H9 (cell line): ENCODE measurements at places on chromosomes 13 and 19. TPM values are rescaled to one million over a fixed set of nuclear protein-coding genes. Genes with fewer than 3 reads are reported as not detected.

- peak; percentile 46 for DNase-seq
Observed at GRCh38 chr13:33441015-33441414, 155.5 kb upstream of the STARD13 start.

GRCh38 chr19:49111218-49111998, 2.8 kb upstream of the LIN7B start:
- no peak for DNase-seq

Gene EPN1
- total RNA-seq = 158 and 159 TPM in 2 replicates

- no peak for DNase-seq
Observed at GRCh38 chr19:16077984-16078758, 1.9 kb downstream of the TPM4 start.

GRCh38 chr13:71474936-71475335, 392.1 kb downstream of the DACH1 start:
- no peak for DNase-seq

DNA sequence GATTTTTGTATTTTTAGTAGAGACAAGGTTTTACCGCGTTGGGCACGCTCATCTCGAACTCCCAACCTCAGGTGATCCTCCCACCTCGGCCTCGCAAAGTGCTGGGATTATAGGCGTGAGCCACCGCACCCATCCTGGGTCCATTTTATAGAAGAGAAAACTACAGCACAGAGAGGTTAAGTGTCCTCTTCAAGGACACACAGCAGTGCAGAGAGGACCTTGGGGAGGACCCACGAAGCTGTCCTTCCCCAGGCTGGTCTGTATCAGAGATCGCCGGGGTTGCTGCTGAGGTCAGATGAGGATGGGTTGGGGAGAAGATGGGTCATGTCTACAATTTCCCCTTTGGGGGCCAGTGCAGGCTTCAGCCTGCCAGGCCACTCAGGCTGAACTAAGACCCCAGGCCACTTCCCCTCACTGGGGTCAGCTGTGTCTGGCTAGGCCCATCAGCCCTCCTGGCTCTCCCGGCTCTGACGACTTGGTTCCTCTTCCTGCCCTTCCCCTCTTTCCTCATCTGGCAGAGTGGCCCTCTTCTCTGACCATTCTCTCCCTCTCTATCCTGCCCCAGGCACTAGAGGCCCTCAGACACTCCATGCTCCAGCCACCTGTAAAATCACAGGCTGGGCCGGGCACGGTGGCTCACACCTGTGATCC, 9.6 kb downstream of the MYO1F start:
- DNase-seq = no peak

DNA sequence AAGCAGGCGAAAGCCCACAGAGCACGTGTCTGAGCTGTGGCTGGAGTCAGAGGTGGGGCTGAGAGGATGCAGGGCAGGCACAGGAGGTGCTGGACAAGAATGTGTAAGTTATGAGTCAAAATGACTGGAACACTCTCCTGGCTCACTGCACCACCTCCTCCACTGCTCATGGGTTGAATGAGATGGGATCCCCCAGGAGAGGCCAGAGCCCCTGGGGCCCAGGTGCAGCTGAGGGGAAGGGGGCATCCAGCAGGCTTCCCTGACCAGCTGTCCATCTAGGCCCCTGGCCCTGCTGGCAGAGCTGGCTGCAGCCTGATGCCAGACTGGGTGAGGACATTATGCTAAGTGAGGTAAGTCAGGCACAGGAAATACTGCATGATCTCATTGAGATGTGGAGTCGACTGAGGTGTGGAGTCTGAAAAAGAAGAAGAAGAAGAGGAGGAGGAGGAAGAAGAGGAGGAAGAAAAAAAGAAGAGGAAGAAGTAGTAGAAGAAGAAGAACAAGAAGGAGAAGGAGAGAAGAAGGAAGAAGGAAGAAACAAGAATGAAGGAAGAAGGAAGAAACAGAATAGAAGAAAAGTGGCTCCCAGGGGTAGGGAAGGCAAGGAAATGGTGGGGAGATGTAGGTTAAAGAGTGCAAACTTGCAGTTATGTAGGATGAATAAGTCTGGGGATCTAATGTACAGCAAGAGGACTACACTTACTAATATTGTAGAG, 747.4 kb downstream of the UQCRFS1 start:
- no peak for DNase-seq

- no peak for DNase-seq
Observed at GRCh38 chr19:45701676-45702075, 9.2 kb downstream of the QPCTL start.

DNA sequence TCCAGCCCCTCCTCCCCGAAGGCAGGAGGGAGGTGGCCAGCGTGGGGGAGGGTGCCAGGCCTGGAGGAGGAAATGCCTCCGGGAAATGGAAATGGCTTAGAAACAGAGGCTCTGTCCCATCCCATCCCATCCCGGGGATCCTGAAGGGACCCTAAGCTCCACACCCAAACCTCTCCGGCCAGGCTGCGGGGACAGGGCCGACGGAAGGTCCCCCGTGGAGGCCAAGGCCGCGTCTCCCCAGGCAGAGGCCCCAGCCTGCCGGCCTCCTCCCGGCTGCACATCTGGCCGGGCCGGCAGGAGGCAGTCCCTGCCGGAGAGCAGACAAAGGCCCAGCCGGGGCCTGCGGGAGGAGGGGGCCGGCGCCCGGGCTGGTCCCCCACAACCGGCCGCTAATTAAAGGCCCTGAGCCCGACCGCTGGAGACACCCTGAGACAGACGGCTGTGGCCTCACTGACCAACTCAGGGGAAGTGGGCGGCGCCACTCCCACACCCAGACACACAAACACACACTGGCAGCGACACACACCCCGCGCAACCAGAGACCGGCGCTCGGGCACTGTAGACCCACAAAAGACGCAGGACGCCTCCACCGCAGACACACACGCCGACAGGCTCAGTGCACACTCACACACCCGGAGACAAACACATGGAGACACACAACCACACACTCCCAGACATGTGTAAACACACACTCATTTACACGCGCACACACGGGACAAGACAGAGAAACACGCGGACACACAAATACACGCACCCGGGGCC, 1.1 kb downstream of the ADAMTS10 start:
- peak; percentile 82 for DNase-seq

Gene SBK2
- total RNA-seq = 2.5 and 2.8 TPM in 2 replicates

Gene KIR2DL4
- total RNA-seq = not detected in 2 replicates

Gene FCGBP
- 0.13 and 0.15 TPM in 2 replicates for total RNA-seq

- DNase-seq = no peak
Observed at GRCh38 chr19:8696993-8697392, 1.6 kb downstream of the ACTL9 start.

Gene SIGLEC5
- total RNA-seq = not detected in 2 replicates

DNA sequence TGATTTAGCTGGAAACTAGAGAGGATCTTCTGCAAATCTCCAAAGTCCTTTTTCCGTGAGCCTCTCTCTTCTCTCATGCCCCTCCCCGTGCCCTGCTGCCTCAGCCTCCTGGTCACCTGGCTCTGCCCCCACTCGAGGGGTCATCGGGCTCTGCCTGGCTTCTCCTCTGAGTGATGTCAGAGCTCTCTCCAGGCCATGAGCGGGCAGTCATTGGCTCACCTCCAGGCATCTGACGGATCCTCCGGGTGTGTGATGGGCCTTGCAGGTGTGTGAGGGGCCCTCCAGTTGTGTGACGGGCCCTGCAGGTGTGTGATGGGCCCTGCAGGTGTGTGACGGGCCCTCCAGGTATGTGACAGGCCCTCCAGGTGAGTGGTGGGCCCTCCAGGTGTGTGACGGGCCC, 10.3 kb upstream of the GAS6 start:
- no peak for DNase-seq

- no peak for DNase-seq
Observed at GRCh38 chr13:84479656-84480055, 597.4 kb upstream of the SLITRK1 start.

Gene ZNF837
- total RNA-seq = 3.4 and 3.8 TPM in 2 replicates

DNA sequence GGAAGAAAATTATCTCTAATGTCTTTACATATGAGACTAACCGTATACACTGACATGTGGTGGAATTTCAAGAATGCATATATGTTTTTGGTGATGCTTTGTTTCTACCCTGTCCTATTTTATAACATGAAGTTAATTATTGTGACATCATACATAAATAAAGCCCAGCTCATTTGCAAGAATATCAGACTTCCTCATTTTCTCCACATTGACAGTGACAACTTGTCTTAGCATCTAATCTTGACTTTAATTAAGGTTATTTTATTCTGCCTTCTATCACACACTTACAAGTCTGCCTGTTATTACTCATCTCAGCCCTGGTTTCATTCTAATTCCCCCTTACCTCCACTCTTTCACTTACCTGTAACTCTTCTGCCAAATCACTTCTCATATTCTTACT, 140.6 kb upstream of the STARD13 start:
- DNase-seq = no peak

DNA sequence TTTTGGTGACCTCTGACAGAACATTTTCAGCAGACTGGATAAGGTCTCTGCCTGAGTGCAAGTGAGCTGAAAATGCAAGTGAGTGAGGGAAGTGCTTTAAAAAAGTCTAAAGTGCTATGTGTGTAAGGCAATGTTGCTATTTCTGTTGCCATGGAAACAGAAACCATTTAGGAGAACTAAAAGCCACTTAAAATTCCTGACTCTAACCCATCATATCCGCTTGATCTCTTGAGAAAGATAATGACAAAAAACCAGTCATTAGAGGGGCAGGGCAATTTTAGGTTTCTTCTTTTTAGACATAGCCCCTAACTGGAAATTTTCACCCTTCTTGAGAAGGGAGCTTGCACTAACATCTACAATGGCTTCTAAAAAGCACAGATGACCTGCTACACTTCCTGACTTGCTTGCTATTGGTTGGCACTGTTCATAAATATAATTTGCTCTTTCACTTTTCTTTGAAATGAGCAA, at the start of gene CYSLTR2:
Gene CYSLTR2, plus strand, starts transcription at position 458 of the 468 bp plus-strand sequence. CDS start 52,889 bp downstream, outside the sequence.
- DNase-seq = no peak

DNA sequence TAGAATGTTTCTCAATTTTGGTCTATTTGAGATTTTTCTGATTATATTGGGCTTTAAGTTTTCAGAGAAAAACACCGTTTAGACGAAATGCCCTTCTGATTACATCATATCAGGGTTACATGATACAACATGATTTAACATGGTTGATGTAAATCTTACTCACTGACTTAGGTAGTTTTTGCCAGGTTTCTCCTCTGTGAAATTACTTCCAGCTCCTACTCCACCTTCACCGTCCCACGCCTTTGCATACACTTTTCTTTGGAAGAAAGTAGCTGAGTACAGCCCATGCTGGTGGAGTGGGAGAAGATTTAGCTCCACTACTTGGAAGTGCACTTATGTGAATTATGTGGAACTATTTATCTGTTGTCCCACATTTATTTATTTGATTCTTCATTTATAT, 433.2 kb upstream of the KLHL1 start:
- no peak for DNase-seq

GRCh38 chr13:35841060-35841521, 290.1 kb downstream of the DCLK1 start:
- DNase-seq = no peak

- DNase-seq = no peak
Observed at GRCh38 chr13:109355875-109356434, 430.4 kb downstream of the IRS2 start.

- DNase-seq = no peak
Observed at GRCh38 chr13:112132142-112132541, 65.2 kb downstream of the SOX1 start.

DNA sequence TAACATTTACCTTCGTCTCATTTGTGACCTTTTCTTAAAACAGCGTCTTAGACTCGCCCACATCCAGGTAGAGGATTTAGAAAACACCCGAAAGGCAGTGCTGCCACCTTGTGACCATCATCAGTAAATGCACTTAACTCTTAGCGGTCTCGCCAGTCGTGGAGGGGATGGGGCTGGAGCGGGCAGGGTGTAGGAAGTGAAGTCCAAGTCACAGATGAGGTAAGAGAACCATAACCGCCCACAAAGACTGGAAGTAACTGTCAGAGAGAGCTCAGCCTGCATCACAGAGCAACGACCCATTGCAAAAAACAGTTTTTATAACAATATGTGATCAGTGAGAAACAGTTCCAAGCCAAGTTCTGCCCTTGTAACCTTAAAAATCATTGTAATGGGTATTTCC, 10.7 kb upstream of the CEACAM3 start:
- DNase-seq = peak; percentile 86

- DNase-seq = no peak
Observed at GRCh38 chr13:21825186-21825585, 154.3 kb downstream of the FGF9 start.
